ENCODE measurements at places on chromosomes 3 and 15.

DNA sequence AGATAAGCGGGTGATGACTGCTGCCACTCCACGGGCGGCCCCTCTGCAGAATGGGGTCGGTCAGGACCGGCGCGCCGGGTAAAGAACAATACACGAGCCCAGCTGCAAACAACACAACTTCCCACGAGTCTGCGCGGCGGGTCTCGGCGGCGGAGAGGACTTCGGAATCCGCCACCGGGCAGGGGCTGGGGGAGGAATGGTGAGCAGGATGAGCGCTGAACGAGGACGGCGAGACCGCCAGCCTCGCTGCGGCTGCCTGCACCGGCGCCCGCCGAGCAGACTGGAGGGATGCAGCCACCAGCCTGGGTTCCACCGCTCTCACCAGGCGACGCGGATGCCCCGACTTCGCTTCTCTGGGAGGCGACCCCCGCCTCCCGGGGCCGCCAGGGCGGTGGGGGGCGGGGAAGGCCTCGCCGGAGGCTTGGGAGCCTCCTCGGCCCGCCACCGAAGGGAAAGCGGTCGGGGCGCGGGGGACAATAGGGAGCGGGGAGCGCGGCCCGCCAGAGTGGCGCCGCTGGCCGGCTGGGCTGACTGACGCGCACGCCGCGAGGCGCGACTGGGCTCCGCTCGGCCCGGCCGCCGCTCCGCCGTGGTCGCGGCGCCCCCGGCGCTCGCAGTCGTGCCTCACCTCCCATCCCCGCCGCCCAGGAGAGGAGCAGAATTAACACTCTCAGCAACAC is 515 bp downstream of the ADAM10 start:
- DNase-seq, result no peak

DNA sequence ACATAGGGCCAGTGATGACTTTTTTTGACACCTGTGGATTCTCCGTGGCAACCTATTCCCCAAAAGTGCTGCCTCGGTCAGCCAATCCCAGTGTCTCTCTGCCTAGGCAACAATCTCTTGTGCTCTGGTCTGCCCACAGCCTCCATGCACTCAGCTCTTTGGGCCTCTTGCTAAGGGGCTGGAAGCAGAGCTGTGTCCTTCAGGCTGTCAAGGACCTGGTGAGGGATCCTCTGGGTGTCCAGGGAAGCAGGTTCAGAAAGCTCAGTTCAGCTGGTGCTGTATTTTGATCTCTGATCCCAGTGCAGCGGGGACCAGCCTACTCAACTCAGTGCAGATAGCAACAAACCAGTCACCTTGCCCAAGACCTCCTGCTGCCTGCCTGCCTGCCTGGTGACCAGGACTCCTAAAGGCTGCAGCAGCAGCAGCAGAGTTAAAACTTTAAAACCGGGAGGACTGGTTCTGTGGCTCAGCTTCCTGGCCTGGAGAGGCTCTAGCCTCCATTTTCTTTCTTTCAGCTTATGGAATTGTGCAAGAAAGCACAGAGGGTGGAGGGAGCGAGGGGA is 6.2 kb downstream of the PAK6 start:
- no peak for DNase-seq

GRCh38 chr3:13067778-13068177 is 5.5 kb downstream of the IQSEC1 start:
- DNase-seq, result no peak

- DNase-seq, result no peak
Observed at GRCh38 chr3:176964661-176965060, 232.6 kb downstream of the TBL1XR1 start.

DNA sequence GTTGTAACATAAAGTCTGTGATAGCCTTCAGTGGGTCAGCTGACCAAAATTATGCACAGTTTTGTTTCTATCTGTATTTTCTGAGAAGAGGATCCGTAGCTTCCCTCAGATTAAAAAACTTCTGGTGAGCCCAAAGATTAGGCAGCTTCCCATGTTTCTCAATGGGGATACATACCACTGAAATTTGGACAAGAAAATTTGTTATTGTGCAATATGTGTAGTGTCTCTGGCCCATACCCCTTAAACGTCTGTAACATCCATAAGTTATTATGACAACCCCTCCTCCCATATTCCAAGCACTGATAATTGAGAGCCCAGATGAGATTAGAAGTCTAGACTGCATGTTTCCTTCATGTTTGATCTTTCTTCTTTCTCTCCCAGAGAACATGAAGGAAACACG is 1.9 kb upstream of the MITF start:
- no peak for DNase-seq

DNA sequence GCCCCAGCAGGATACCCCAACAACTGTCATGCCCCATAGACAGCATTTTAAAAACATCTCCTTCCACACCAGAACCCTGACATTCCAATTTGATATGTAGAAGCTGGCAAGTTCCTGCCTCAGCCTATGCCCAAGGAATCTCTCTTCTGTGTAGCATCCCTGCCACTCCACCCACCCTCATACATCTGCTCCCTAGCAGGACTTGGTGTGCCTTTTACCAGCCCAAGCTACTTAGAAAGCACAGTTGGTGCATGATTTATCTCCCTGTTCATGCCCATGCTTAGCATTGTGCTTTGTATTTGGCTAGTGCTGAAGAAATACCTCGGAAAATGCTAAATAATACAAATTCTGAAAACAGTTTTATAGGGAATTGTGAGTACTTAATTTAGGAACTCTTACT is 236.9 kb upstream of the HES1 start:
- no peak for DNase-seq

- no peak for DNase-seq
Observed at GRCh38 chr15:60043744-60044435, 39.8 kb downstream of the FOXB1 start.

- DNase-seq, result no peak
Observed at GRCh38 chr3:78873641-78874040, 894.2 kb downstream of the ROBO1 start.

DNA sequence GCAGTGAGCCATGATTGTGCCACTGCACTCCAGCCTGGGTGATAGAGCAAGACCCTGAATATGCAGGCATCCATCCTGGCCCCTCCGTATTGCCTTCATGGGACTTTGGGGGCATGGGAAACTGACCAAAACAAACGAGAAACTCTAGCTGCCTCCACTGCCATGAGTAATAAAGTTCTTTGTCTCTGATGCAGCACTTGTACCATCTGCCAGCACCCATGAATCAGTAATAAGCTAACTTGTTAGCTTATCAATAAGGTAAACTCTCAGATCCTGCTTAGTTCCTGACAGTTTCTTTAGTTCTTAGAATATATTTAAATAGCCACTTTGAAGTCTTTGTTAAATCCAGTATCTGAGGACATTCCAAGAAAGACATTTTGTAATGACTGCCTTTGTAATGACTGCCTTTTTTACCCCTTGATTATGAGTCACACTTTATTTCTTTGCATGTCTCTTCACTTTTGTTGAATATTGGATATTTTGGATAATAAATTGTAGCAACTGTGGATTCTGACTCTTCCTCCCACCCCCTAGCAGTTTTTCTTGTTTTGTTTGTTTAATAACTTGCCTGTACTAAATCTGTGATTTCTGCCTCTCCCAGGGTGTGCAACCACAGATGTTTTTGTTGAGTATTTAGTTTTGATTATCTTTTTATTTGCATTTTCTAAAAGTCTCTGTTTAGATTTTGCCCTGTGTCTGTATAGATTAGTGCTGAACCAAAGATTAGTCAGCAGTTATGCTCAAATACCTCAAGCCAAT is 136.9 kb downstream of the HCN4 start:
- no peak for DNase-seq

- no peak for DNase-seq
Observed at GRCh38 chr3:177599326-177599725, 402.0 kb upstream of the TBL1XR1 start.

GRCh38 chr3:11045536-11045935 is 53.0 kb downstream of the SLC6A1 start:
- DNase-seq, result no peak

- DNase-seq, result no peak
Observed at GRCh38 chr3:133535971-133536881, 37.3 kb upstream of the CDV3 start.

Data from stimulated activated CD4-positive, alpha-beta T cell treated with anti-CD3 and anti-CD28 coated beads, Interleukin-1b, Interleukin-23, amount 100 ng/mL, for 1 hour (primary cell).